Spinal cord (tissue), 10 donors: ENCODE measurements at places on chromosomes 2 and 18. TPM values are rescaled to one million over a fixed set of nuclear protein-coding genes. Genes with fewer than 3 reads are reported as not detected.

PRSS56 gene
- 5.8 TPM for polyA plus RNA-seq

MAP3K19 gene
- polyA plus RNA-seq, result 8.9 TPM

KCTD1 gene
- 46.7 TPM for polyA plus RNA-seq

- no peak for DNase-seq
Measured at GRCh38 chr2:133843551-133843950, 275.3 kb upstream of the NCKAP5 start.

DNA sequence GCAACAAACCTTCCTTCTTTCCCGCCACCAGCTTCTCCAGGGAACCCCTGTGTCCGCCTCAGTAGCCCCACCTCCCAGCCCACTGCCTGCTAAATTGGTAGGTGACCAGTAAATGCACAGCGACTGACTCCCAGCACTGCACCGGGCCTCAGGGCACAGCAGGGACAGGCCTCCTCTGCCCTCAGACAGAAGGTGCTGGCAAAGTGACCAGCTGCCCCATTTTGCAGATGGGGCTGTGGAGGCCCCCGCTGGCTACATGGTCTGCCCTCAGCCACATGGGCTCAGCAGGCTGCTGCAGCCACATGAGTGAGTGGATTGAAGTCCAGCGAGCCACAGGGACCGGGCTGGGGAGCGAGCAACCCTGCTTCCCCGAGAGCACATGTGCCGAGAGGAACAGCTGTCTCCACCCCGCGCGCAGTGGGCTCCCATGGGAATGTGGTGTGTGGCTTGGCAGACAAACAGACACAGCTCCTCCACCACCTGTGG is 7.8 kb upstream of the NPPC start:
- DNase-seq, result no peak

DNA sequence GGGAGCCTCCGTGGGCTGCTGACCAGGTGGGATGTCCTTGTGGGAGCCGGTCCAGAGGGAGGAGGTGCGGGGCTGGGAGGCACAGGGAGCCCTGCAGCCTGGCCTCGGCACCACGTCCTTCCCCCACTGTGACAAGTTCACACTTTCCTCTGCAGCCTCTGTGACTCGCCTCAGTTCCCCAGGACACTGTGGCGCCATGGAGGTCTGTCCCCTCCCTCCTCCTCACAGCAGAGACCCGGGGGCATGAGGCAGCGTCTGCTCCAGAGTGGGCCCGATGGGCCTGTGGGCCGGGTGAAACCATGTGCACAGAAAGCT is 27.3 kb upstream of the KCNG2 start:
- no peak for DNase-seq

DNA sequence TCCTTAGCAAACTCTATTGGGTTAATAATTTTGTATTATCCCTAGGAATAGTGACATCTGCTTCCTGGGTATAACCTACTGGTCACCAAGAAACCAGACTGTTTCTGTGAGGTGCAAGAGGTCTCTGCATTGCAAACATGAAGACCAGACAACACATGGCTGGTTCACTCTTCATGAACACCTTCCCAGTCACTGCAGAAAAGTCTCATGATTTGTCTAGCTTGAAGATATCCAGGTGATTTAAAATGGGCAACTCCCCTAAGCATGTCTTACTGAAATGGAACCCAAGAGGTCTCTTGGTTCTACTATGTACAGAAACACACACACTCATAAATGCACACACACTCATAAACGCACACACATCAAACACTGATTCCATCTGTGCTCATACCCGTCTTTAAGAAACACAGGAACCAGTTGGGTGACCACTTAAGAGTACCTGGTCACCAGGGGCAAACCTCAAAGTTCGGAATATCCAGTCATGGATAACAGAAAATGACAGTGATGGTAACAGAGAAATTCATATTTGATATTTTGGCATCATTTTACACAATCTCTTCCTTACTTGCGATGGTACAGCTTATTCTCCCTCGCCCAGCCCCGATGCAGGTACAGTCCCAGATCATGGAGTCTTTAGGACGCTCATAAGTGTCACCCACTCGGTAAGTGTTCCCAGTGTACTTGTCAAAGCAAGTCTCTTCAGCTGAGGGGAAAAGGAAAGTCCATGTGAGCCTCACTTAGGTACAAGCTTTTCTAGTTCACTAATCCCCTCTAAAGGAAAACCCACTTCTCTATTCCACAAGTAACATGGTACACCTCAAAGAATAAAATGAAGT is 2.9 kb downstream of the FN1 start:
- no peak for DNase-seq
